Suppressor macrophage (primary cell): ENCODE measurements at places on chromosomes 13 and 19.

DNA sequence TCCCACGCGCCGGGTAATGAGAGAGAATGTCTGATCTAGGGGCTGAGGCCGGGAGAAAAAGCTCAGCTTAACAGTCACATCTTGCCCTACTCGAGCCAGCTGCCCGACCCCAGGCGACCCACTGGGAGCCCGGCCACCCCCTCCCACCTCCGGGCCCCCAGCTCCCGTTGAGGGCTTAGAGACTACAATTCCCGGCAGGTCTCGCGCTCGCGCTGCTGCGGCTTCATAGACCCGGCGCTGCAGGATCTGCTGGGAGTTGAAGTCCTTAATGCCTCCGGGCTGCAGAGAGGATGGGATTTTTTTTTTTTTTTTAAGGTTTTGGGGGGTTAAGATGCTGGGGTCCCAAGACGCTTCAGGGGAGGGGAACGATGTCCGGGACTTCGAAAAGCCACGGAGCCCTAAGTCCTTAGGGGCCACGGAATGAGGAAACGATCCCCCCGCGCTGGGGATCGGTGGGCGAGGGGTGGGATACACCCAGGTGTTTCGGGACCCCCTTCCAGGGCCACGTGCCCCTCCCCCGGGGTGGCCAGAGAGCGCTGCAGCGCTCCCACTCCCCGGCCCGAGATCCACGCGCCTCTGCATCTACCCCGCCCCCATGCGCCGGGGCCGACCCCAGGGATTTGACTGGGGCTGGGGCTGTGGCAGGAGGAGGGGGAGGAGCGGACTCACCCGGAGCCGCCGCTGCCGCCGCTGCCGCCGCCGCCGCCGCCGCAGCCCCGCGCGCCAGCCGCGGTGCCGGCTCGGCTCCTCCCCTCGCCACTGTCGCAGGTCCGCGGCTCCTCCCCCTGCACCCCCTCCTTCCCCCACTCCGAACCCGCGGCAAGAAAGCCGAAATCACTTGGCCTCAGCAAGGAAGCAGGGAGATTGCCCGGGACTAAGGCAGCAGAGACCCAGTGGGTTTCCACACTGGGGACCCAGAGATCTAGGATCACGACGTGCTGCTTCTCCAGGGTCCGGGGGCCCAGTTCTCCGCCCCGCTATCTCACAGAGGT is at the start of gene SYT3:
Gene SYT3, minus strand, starts transcription at position 761 of the 992 bp plus-strand sequence. CDS start 2,470 bp downstream, outside the sequence.
- DNase-seq: peak; percentile 25

GRCh38 chr13:113009743-113010509 is 40.9 kb downstream of the MCF2L start:
- DNase-seq: no peak

- no peak for DNase-seq
Observed at GRCh38 chr19:1599460-1599846, 5.8 kb downstream of the UQCR11 start.

GRCh38 chr19:43768273-43769050 is 12.3 kb downstream of the KCNN4 start:
- peak; percentile 89 for DNase-seq

GRCh38 chr13:39129213-39129612 is 91.0 kb downstream of the NHLRC3 start:
- DNase-seq: no peak

DNA sequence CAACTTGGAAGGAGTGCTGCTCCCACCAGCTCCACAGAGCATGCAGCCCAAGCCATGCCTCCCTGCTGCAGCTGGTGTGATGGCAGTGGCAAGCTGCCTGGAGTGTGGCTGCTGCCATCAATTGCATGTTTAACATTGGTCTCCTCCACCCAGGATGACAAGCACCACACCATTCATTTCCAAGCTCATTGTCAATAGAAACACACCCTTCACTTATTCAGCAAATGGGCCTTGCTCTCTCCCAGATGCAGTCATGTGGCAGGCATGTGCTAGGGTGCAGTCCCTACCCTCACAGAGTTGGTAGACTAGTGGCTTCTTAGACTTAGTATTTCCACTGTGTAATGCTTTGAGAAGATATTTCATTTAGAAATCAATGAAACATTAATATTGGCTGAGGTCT is 70.8 kb upstream of the FGF14 start:
- no peak for DNase-seq

- no peak for DNase-seq
Observed at GRCh38 chr13:98447881-98448641, 128.8 kb downstream of the STK24 start.

GRCh38 chr13:50805805-50806204 is 37.7 kb downstream of the DLEU7 start:
- no peak for DNase-seq

GRCh38 chr13:108185223-108185622 is 30.1 kb downstream of the LIG4 start:
- DNase-seq: no peak

DNA sequence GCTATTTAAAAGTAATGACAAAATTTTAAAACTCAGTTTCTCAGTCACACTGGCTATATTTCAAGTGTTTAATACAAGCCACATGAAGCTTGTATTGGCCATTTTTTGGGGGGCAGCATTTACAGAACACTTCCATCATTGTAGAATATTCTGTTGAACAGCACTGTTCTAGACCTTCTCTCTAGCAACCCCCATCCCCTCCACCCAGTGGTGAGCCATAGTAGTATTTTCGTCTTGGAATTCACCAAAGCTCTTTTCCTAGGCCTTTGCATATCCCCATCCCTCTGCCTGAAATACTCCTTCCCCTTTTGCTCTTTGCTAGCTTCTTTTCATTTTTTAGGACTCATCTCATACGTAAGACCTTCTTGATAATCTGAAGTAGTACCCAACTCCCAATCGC is 99.5 kb downstream of the ZC3H13 start:
- DNase-seq: no peak

DNA sequence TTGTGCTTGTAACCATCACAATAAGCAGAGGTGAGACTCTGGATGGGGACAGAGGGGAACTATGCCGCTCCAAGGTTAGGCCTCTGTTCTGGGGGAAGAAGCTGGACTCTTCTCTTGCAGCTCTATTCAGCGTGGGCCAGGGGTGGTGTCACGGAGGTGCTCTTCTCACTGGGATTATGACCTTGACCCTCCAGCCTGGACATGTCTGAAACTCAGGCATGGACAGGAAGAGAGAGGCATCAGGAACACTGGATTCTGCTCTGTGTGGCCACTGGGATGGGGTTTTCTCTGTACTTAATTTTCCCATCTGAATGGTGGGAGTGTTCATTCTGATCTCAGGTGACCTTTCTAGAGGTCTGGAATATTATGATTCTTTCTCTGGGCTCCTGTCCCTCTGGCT is 7.6 kb downstream of the MEGF8 start:
- no peak for DNase-seq

GRCh38 chr19:47047763-47048405 is 540 bp downstream of the TMEM160 start:
- peak; percentile 93 for DNase-seq

- DNase-seq: no peak
Observed at GRCh38 chr19:39704181-39705044, at the start of gene LGALS14. LGALS14 (plus strand) TSS chr19:39704481; CDS start chr19:39704529, 48 bp downstream.

DNA sequence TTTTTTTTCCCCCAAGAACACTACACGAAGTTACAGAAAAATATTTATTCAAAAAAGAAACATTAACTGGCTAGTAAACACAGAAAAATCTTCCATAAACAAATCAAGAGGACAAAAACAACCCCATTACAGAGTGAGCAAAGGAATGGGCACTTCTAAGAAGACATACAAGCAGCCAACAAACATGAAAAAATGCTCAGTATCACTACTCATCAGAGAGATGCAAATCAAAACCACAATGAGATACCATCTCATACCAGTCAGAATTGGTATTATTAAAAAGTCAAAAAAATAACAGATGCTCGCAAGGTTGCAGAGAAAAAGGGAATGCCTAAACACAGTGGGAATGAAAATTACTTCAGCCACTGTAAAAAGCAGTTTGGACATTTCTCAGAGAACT is 131.7 kb downstream of the UGGT2 start:
- DNase-seq: no peak

GRCh38 chr13:30418075-30418716 is 4.1 kb upstream of the UBE2L5 start:
- DNase-seq: no peak

DNA sequence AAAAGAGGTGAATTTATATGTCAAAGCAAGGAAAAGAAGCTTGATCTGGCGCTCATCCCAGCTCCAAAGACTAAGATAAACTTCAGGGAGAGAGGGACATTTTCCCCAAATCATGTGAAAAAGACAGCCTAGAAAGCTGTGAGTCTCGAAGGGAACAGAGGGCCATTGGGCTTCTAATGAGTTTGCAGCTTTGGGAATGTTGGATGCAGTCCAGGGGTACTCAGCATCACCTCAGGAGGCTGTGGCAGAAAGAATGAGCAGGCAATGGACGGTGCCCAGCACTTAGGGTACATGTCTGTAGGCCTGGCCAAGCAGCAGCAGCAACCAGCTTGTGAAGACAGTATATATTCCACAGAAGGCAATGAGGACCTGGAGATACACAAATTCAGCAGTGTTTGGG is 25.7 kb upstream of the WASF3 start:
- DNase-seq: no peak

- no peak for DNase-seq
Observed at GRCh38 chr13:93235258-93236015, 8.8 kb downstream of the GPC6 start.

DNA sequence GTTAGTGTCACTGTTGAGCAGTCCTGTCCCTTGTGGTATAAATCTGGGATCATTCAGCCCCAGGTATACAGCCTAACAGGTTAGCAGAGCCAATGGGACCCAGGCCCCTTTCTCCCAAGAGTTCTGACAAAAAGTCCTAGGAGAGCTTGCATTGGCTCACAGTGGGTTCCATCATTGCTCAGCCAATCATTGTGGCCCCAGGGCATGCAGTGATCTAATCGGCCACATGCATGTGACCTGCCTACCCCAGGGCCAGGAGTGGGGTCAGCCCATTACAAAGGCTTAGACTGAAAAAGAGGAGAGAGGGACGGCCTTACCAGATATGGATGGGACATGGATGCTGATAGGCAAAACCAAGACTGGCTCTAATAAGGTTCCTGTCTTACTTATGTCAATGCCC is 41.1 kb downstream of the SPTBN4 start:
- DNase-seq: no peak

DNA sequence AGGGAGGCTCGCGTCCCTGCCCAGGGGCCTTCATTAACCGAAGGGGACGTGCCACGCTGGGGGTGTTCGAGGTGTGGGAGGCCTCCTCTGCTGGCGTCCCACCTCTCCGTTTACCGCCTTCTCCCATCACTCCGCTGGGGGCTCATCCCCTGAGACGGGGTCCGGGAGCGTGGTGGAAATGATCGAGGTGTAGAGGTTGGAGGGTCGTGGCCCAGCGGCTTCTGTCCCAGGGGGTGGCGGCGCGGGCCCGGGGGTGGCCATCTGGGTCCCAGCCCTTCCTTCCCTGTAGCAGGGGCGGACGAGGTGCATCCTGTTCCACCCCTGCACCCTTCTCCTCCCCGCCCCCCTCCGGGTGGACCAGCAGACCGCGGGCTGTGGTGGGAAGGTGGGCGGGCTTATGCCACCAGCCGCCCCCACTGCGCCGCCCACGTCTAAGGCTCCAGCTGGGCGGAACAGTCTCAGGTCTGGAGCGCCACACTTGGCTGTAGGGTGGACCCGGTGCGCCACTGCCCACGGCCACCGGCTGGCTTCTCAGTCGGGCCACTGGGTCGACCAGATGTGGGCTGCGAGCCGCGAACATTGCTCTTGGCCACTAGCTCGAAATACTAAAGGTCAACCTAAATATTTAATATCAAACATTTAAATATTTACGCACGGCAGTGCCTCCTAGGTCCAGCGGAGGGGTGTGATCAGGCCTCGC is 69.5 kb downstream of the ZNF723 start:
- DNase-seq: no peak

DNA sequence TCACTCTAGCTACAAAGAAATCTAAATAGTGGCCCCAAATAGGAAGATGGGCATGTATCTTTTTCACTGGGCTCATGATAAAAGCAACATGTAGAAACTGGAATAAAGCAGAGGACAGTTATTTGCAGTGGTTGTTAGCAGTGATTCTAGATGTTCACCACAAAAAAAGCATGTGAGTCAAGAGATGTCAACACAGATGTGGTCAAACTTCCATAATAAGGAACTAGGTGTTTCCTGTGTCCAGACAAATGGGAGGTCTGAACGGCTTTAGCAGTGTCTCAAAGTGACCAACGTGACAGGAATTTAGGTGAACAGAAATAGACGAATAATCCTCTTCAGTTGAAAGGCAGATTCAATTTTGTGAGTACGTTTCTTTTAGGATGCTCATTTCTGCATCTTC is 162.7 kb downstream of the TBC1D4 start:
- peak; percentile 75 for DNase-seq

DNA sequence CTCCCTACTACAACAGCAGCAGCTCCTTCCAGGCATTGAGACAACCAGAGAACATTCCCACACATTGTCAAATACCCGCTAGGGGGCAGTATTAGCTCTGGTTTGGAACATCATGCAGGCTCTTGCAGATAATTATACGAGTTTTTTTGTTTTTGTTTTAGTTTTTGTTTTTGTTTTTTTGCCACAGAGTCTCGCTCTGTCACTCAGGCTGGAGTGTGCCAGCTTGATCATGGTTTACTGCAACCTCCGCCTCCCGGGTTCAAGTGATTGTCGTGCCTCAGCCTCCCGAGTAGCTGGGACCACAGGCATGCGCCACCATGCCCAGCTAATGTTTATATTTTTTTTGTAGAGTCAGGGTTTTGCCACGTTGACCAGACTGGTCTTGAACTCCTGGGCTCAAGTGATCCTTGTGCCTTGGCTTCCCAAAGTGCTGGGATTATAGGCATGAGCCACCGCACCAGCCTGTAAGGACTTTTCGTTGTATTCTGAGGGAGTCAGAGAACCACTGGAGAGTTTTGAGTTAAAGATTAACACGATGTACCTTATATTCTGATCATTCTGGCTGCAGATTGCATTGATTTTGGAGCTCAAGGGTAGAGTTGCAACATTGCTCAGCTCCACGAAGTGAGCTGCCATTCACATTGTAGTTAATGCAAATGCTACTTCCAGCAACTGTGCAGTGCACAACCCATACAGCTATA is 41.7 kb upstream of the CEACAM20 start:
- DNase-seq: peak; percentile 87

DNA sequence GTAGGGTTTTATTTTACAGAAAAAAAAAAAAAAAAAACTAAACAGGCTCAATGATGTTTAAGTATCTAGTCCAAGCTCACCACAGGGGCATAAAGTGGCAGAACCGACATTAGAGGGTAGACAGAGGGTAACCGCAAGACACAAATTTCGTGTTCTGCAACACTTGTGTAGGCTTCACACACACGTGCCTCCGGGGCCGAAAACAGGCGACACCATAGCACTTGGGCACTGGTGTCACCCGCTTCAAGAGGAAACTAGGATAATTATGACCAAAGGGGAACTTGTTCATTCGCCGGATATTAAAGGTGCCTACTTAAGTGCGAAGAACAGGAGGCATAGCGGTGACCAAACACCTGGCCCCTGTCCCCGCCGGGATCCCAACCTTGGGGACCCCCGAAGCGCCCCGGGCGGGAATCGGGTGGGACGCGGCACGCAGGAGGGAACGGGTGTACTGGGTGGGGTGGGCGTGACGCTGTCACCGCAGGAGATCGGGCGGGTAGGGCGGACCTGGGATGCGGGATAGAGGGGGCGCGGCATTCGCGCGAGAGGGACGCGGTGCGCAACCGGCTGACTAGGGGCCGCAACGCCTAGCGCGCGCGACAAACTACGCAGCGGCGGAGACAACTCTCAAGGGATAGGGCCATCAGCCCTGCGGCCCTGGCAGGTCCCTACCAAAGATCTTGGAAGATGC is 558 bp downstream of the MZT1 start:
- peak; percentile 63 for DNase-seq
